ENCODE measurements at places on chromosomes 2 and 18.

GRCh38 chr2:119019521-119019920, 77.5 kb downstream of the MARCO start:
- no peak for DNase-seq

GRCh38 chr2:121905201-121905600, 149.8 kb downstream of the TSN start:
- DNase-seq: no peak

GRCh38 chr2:133072837-133073694, 403.1 kb upstream of the LYPD1 start:
- DNase-seq: no peak

DNA sequence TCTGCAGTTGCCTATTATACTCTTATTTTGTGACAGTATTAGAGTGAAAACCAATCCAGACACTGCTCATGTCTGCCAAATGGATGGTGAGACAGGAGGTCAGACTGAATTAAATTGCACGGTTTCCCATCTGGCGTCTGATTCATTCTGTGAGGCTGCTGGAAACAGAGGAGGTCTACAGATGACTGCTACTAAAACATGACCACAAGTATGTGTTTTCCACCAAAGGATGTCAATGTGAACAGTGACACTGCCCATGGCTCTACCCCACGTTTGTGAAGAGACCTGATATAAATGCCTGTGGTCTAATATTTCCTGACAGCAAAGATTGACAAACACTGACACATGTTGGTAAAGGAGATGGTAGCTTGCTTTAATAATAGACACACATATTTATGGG, 104.3 kb upstream of the ST6GAL2 start:
- no peak for DNase-seq

DNA sequence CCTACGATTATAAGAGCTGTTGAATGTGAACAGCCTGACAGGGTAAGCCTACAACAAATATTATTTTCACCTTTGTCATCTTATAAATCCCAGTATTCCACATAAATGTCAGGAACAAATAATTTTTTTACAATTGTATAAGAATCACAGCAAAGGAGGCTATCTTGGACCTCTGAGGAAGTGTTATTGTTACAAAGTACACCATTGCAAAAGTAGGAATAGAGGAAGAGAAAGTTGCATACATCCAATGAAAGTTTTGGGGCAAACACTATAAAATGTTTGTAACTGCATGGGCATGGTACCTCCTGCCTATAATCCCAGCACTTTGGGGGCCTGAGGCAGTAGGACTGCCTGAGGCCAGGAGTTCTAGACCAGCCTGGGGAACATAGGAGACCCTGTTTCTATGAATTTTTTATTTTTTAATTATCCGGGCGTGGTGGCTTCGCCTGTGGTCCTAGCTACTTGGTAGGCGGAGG, 715 bp upstream of the MEMO1 start:
- DNase-seq: peak; percentile 3

DNA sequence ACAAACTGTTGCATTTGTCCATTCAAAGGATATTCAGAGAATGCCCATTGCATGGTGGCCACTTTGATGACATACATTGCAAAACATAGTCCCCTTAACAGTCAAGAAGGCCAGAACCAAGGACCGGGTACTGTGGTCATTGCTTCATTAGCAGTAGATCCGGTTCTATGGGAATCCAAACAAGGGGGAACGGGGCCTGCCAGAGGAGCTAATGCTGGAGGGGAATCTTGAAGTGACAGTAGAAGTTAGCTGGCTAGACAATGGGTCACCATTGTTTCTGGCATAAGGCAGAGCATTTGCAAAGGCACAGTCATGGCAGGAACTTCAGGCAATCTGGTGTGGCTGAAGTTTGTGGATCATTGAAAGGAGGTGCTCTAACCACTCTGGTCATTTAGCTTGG, 279.7 kb downstream of the SS18 start:
- no peak for DNase-seq

DNA sequence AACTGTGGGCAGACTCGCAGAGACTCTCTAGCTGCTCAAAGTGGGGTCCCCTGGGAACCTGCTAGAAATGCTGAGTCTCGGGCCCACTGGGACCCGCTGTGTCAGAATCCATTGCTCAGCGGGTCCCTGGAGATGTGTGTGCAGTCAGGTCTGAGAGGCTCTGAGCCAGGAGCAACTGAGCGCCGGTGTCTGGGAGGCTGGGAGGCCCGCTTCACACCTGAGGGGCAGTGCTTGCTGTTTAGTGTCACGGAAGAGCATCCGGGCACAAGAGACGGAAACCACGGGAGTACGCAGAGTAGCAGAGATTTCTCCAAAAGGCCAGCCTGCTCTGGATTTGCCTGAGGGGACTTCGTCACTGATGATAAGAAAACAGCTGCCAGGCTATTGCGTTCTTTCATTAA, 70.1 kb downstream of the EDAR start:
- no peak for DNase-seq

DNA sequence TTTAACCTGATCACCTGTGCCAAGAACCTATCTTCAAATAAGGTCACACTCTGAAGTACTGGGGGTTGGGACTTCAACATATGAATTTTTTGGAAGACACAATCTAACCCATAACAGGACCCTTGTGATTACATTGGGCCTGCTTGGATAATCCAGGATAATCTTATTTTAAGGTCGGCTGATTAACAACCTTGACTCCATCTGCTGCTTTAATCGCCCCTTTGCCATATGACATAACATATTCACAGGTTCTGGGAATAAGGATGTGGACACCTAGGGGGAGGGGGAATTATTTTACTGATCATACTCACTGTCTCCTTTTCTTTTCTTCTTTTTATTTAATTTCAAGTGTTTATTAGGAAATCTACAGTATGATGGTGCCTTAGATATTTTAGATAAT, 34.8 kb downstream of the CDH20 start:
- no peak for DNase-seq

DNA sequence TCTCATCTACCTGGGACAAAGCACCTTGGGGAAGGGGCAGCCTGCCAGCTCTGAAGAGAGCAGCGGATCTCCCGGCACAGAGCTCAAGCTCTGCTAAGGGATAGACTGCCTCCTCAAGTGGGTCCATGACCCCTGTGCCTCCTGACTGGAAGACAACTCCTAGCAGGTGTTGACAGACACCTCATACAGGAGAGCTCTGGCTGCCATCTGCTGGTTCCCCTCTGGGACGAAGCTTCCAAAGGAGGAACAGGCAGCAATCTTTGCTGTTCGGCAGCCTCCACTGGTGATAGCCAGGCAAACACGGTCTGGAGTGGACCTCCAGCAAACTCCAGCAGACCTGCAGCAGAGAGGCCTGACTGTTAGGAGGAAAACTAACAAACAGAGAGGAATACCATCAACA, 549.9 kb upstream of the LRATD1 start:
- peak; percentile 37 for DNase-seq

- no peak for DNase-seq
Observed at GRCh38 chr18:79071037-79071436, 1.8 kb downstream of the ATP9B start.

DNA sequence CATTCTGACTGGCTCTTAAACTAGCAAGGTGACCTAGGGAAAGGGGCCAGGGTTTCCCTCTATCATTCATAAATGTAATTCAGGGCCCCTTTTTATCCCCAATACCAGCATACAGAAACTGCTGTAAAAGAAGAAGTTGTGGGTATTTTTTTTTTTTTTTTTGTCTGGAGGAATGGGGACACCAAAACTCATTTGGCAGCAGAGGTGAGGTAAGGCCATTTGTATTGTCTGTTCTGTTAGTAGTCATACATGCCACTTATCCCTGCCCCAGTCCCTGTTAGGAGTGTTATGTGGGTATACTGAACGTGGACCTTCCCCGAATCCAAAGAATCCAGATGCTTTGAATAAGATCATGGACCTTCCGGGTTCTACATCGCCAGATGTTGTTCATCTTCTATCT, 1.7 kb downstream of the SEPTIN2 start:
- DNase-seq: no peak

DNA sequence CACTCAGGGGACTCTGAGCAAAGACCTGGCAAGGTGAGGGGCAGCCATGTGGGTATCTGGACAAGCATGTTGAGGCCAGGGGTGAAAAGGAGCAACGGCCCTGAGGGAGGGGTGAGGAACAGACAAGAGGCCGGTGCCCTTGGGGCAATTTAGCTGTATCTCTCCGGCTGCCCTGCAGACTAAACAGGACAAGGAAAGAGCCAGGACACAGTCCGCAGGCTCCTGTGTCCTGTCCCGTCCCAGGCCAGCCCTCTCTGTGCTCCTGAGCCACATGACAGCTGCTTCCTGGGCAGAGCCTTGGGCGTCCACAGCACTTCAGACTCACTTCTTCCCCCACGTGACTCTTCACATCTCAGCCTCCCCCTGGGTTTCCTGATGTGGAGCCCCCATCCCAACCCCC, 206.1 kb downstream of the KLHL29 start:
- DNase-seq: no peak

DNA sequence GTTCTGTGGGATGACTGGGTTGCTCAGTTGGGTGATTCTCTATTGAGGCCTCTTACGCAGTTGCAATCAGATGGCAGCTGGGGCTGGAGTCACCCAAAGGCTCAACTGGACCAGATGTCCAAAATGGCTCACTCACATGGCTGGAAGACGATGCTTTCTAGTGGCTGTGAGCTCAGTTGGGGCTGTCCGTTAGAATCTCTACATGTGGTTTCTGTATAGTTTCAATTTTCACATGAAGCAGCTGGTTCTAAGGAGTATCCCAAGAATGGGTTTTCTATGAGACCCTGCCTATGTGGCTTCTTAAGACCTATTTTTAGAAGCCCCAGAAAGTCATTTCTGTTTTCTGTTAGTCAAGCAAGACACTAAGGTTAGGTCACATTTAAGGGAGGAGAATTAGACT, 4.4 kb downstream of the XRCC5 start:
- no peak for DNase-seq

DNA sequence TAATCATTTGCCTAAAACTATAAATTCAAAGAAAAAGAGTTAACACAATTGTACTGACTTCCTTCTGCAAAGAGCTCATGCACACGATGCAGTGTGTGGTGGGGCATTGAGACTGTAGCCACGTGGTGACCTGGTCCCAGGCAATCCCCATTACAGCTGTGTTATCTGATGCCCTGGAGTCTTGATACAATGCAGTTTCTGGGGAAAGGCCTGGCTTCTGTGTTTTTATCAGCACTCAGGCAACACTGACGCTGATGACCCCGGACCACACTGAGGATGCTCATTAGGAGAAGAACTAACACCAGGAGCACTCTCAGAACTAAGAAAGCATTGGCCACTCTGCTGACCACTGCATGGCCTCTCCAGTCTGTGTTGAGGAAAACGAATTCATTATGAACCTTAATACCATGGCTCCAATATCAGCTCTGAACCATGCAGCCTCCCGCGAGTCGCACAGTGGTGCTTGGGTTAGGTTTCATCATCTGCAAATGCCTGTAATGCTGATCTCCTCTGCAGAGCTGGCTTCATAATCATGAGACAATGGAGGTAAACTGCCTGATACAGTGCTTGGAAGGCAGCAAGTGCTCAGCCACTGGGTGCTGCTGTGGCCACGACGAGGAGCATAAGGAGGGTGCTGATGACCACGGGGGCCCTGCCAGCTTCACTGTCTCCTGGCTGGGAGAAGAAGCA, 218.5 kb downstream of the MYT1L start:
- DNase-seq: no peak

DNA sequence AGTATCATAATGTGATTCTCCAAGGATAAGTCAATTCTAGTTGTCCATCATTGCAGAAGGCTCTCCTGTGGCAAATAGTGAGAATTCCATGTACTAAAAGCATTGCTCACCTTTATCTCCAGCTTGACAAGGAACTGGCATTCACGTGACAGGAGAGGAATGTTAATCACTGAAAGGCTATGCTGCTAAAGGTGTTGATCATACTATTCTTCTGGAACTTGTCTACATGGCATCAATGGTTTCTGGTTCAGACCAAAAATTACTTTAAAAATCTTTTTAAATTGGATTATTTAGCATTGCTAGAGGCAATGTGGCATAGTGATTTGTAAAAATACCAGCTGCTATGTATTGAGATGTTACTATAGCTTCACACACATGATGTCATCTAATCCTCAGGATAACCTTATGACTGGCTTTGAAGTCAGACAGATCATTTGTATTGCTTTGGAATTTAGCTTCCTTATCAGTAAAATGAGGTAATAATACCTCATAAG, 414.4 kb downstream of the MTX2 start:
- no peak for DNase-seq

DNA sequence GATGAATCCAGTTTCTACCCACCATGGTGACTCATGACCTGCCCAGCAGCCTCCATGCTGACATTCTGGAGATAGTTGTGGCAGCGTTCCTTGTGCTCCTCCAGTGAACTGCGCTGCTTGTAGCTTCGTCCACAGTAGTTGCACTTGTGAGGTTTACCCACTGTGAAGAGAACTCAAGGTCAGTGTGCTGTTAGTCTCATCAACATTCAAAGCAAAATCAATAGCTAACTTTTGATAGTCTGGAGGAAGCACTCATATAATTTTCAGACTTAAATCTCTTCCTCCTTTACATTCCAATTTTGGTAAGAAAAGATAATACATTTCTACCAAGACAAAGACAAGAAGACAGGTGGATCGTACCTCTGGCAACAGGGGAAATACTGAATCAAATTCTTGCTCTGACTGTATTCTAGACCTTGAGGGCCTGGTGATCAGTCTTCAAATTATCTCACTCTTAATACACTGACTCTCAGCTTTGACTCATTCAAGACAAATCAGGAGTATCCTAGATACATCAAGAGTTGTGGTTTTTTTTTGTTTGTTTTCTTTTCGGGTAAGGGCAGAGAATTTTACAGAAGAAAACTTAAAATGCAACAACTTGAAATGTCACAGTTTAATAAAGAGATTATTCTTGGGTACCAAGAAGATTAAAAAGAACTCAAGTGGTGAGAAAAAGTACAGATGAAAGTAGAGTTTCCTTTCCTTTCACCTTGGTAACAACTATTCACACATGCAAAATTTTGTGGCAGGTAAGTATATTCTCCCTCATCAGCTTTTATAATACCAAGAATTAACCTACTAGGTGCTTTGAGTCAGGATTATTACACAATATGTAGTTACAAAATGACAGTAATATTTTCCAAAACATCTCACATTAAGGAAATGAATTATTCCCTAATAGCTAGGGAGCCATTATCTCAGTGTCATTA, 129.2 kb downstream of the IKZF2 start:
- no peak for DNase-seq

DNA sequence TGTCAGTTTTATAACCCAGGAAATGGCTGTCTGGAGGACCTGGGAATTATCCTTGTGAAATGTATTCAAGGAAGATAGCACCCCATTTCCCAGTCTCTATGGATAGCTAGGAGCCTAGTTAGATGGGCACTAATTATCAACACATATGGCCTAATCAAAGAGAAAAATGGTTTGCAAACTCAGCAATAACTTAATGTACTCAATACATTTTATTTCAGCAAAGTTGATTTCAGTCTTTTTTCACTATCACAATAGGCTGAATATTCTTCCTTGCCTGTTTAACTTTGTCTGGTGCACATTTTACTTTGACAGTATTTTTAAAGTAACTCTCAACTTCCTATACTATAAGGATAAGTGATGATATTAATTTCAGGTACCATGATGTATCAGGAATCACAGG, 756.3 kb downstream of the CCDC85A start:
- no peak for DNase-seq

DNA sequence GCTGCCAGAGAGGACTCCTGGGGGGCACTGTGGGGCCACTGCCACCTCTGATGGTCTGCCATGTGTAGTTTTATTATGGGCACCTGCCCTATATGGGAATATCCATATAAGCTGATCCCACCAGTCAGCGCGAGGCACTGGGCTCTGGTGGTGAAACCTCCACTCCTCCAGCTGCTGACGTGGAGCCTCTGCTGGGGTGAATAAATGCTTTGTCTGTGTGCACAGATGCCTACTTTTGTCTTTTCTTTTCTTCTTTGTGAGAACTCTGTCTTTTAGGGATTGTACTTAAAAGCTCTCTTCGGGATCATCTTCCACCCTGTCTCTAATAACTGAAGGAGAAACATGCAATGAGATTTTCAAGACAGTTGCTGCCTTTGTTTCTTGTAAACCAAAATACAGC, 68.9 kb upstream of the NCK2 start:
- DNase-seq: no peak

Measured in CD4-positive, alpha-beta memory T cell (primary cell).